ENCODE measurements at places on chromosomes 2 and 18.

DNA sequence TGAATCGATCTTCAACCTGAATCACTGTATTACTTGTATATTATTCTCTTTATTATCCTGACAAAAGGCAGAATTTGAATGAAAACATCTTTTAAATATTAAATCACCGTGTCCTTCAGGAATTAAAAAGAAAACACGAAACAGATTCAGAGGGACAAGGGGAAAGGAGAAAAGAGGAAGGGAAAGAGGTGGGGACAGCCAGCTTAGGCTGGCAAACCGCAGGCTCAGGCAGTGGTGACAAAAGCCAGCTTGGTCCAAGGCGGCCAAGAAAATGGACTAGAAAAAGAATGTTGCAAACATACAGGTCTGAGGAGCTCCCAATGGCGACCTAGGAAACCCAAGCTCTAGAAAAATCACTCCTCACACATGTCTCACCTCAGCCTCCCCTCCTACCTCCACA is 6.8 kb downstream of the B4GALT6 start:
- no peaks in the 10 kb centered on the region for H3K36me3 ChIP-seq
- no peak overlapping the region for H3K4me3 ChIP-seq
- H3K27me3 ChIP-seq = peaks cover 26% of the 10 kb centered on the region
- H3K27ac ChIP-seq = no peak overlapping the region

- H3K4me3 ChIP-seq = no peak overlapping the region
- H3K36me3 ChIP-seq = no peaks in the 10 kb centered on the region
- no peak overlapping the region for H3K27ac ChIP-seq
- no peaks in the 10 kb centered on the region for H3K4me1 ChIP-seq
- DNase-seq = peak; percentile 3
Observed at GRCh38 chr2:96092951-96093350, 23.4 kb downstream of the ADRA2B start.

- peaks cover 11% of the 10 kb centered on the region for H3K4me1 ChIP-seq
- H3K27me3 ChIP-seq = peaks cover 56% of the 10 kb centered on the region
- no peak overlapping the region for H3K27ac ChIP-seq
- no peak for DNase-seq
Observed at GRCh38 chr2:20222769-20223406, 2.0 kb downstream of the SDC1 start.

- H3K36me3 ChIP-seq = no peaks in the 10 kb centered on the region
- no peak overlapping the region for H3K27ac ChIP-seq
- H3K27me3 ChIP-seq = no peaks in the 10 kb centered on the region
- no peaks in the 10 kb centered on the region for H3K4me1 ChIP-seq
Observed at GRCh38 chr18:9353596-9353995, 19.0 kb downstream of the TWSG1 start.

GRCh38 chr18:75644871-75645270 is 217.4 kb upstream of the SMIM21 start:
- no peaks in the 10 kb centered on the region for H3K4me1 ChIP-seq
- H3K4me3 ChIP-seq = no peak overlapping the region
- H3K27ac ChIP-seq = no peak overlapping the region
- DNase-seq = no peak
- H3K27me3 ChIP-seq = no peaks in the 10 kb centered on the region

GRCh38 chr2:182404975-182405561 is 21.8 kb downstream of the PDE1A start:
- no peak overlapping the region for H3K27ac ChIP-seq
- H3K36me3 ChIP-seq = no peaks in the 10 kb centered on the region
- no peaks in the 10 kb centered on the region for H3K27me3 ChIP-seq
- no peak overlapping the region for H3K4me3 ChIP-seq

GRCh38 chr2:223235986-223236385 is 184.0 kb downstream of the KCNE4 start:
- H3K27me3 ChIP-seq = no peaks in the 10 kb centered on the region
- no peaks in the 10 kb centered on the region for H3K36me3 ChIP-seq
- no peak for DNase-seq
- H3K4me3 ChIP-seq = no peak overlapping the region

DNA sequence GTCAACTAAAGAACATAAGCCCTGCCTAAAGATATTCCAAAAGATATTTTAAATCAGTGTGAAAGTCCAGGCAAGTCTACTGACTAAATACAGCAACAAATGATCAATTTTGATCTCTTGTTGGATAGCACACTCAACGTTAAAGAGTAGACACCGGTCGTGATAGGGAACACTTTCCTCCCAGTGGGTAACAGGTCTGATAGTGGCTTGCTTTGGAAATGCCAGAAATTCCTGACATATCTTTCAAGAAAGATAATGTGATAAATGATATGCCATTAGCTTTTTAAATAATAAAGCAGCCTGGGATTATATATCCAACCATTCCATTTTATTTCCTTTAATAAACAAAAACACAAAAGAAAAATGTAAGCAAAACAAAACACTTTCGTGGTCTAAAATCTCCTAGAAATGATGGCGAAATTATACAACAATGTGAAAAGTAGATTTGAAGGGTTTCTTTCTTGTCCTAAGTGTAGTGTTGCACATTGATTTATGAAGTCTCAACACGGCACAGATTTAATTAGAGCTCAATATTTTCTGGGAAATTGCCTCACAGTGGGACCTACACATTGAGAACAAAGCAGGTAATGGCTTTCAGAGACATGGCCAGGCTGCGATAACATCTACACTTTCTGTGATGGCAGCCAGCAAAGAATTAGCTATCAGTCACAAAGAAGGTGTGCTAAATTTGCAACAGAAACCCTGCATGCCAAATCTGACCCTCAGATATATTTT is 158.6 kb downstream of the PPP1R1C start:
- no peaks in the 10 kb centered on the region for H3K36me3 ChIP-seq
- H3K27me3 ChIP-seq = peaks cover 6% of the 10 kb centered on the region
- no peaks in the 10 kb centered on the region for H3K4me1 ChIP-seq
- no peak overlapping the region for H3K4me3 ChIP-seq
- no peak overlapping the region for H3K27ac ChIP-seq

GRCh38 chr2:60486551-60486950 is 66.9 kb downstream of the BCL11A start:
- H3K4me3 ChIP-seq = no peak overlapping the region
- H3K27me3 ChIP-seq = peaks cover 10% of the 10 kb centered on the region
- peaks cover 2% of the 10 kb centered on the region for H3K4me1 ChIP-seq
- H3K27ac ChIP-seq = no peak overlapping the region

DNA sequence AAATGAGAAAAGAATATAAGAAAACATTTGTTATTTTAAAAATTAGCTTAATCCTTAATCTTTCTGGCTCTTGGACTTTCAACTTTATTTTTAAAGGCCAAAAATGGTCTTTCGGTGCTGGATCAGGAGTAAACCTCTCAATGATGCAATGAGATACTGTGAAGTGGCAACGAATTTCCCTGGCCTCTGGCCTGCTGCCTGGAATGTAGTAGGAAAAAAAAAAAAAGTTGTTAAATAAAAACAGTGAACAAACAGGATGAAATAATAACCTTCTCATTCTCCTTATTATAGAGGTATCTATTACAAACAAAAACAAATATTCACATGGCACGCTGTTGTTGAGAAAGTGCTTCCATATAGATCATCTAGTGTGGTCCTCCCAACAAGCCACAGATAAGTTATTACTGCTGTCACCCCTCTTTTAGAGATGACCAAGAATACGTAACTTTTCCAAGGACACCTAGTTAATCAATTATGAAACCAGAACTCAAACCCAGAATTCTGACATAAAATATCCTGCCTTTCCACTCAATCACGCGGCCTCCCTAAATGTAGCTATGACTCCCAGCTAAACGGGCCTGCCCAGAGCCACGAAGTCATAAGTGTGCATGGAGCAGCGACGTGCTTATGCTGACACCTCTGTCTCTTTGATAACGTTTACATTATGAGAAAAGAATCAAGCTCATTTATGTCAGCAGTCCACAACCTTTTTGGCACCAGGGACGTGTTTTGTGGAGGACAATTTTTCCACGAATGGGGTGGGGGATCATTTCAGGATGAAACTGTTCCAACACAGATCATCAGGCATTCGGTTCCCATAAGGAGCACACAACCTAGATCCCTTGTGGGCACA is 170.9 kb downstream of the BCL2 start:
- H3K27ac ChIP-seq = no peak overlapping the region
- DNase-seq = no peak
- no peaks in the 10 kb centered on the region for H3K27me3 ChIP-seq
- peaks cover 54% of the 10 kb centered on the region for H3K4me1 ChIP-seq
- no peak overlapping the region for H3K4me3 ChIP-seq

- no peak overlapping the region for H3K4me3 ChIP-seq
- H3K27ac ChIP-seq = no peak overlapping the region
- H3K4me1 ChIP-seq = no peaks in the 10 kb centered on the region
- H3K36me3 ChIP-seq = no peaks in the 10 kb centered on the region
- DNase-seq = no peak
Observed at GRCh38 chr2:224308272-224308911, 93.5 kb downstream of the FAM124B start.

DNA sequence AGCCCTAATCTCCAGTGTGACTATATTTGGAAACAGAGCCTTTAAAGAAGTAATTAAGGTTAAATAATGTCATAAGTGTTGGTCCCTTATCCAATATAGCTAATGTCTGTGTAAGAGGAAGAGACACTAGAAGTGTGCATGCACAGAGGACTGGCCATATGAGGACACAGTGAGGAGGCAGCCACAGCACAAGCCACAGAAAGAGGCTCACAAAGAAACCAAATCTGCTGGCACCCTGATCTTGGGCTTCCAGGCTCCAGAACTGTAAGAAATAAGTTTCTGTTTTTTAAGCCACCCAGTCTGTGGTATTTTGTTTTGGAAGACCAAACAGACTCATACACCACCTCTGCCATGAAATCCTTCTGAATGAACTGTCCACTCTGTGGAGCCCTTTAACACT is 186.4 kb upstream of the SLC39A10 start:
- H3K27ac ChIP-seq = no peak overlapping the region
- H3K4me3 ChIP-seq = no peak overlapping the region
- no peaks in the 10 kb centered on the region for H3K27me3 ChIP-seq
- peaks cover 27% of the 10 kb centered on the region for H3K36me3 ChIP-seq
- no peak for DNase-seq

DNA sequence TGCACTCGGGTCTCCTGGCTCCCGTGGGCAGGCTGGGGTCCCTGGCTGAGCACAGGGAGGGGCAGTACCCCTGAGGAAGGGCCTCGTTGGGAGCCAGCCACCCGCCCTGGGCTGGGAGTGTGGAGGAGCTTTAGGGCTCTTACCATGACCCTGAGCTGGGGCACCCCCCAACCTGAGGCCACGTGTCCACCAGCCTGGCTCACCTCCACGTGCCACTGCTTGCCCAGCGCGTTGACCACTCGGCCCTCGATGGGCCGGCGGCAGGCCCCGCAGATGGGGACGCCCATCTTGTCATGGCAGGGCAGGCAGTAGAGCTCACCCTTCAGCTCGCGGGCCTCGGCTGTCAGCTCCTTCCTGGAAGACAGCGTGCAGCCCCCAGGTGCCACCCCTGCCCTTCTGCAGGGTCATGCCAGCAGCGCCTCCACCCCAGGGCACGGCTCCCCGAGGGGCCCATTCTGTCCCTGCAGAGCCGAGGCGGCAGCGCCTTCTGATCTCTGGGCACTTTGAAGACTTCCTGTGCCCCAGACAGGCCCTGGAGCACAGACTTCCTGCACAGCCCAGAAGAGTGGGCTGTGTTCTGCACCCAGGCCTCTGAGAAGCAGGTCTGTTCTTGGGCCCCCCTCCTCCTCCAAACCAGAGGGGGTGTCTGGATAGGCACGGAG is 4.0 kb upstream of the GPR17 start:
- peak overlapping the region; percentile 89 for H3K27ac ChIP-seq
- H3K36me3 ChIP-seq = peaks cover 3% of the 10 kb centered on the region
- DNase-seq = peak; percentile 64
- H3K27me3 ChIP-seq = no peaks in the 10 kb centered on the region

- no peak overlapping the region for H3K4me3 ChIP-seq
- no peak for DNase-seq
- no peaks in the 10 kb centered on the region for H3K4me1 ChIP-seq
- H3K27me3 ChIP-seq = peaks cover 32% of the 10 kb centered on the region
- H3K27ac ChIP-seq = no peak overlapping the region
Observed at GRCh38 chr2:86417961-86418360, 23.2 kb upstream of the KDM3A start.

DNA sequence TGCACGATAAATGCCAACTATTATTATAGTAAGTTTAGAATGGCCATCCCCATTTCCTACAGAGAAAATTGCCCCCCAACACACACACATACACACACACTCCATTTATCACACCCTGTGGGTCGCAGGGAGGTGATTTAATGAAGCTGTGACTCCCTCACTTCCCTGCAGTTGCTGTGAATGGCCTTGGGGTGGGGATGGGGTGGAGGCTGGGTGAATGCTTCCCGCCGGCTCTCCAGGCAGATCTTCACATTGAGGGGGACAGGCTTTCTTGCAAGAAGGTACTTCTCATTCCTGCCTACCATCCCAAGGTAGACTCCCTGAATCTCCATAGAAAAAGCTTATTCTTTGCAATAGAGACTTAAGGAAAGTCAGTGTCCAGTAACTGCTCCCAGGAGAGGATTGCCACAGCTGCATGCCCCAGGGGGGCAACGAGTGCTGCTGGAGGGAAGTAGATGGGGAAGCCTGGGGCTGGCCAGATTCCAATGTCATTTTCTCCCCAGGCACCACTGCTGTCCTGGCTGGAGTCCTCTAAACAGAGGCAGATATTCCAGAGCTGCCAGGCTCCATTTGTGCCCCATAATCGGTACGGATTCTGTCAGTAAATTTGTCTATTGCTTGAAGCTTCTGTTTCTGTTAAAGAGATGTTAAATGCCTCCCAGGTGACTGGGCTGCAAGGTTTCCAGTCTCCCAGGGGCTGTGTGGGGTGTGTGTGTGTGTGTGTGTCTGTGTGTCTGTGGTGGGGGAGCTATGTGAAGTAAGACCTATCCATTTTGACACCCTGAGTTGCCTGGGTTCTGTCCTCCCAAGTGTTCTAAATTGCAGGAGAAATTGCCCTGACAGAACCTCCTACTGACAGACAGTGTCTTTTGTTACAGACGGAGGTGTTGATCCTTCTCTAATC is 265.5 kb downstream of the SRBD1 start:
- no peaks in the 10 kb centered on the region for H3K36me3 ChIP-seq
- H3K27ac ChIP-seq = no peak overlapping the region
- no peaks in the 10 kb centered on the region for H3K4me1 ChIP-seq
- peaks cover 2% of the 10 kb centered on the region for H3K27me3 ChIP-seq
- DNase-seq = no peak

DNA sequence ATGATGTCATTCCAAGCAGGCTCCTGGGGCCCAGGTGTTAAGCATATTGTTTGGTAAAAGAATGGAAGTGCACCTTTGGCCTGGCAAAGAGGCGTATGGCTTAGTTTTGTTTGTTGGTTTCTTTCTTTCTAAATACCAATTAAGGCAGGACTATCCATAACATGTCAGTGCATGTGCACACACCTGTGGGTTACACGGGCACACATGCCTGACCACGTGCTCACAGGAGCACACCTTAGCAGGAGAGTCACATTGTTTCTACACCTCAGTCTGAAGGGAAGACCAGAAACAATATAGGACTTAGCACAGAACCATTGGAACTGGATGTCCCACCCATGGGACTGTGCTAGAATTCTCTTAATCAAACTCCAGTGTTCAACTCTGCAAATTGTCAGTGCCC is 127.8 kb downstream of the FBXO15 start:
- no peaks in the 10 kb centered on the region for H3K4me1 ChIP-seq
- H3K4me3 ChIP-seq = no peak overlapping the region
- no peak for DNase-seq

GRCh38 chr2:43131051-43131889 is 95.1 kb downstream of the ZFP36L2 start:
- H3K27ac ChIP-seq = peak overlapping the region; percentile 97
- peak overlapping the region; percentile 59 for H3K4me3 ChIP-seq
- H3K36me3 ChIP-seq = no peaks in the 10 kb centered on the region
- H3K27me3 ChIP-seq = no peaks in the 10 kb centered on the region
- DNase-seq = peak; percentile 91
